ENCODE measurements at places on chromosomes 3 and 15. TPM values are rescaled to one million over a fixed set of nuclear protein-coding genes. Genes with fewer than 3 reads are reported as not detected.

TICRR gene
- total RNA-seq: 2.3 TPM

BCHE gene
- total RNA-seq: 12.5 TPM

GRCh38 chr3:33729993-33730392 lies 11.9 kb upstream of the CLASP2 start:
- no peaks in the 10 kb centered on the region for H3K4me1 ChIP-seq
- no peak overlapping the region for H3K4me3 ChIP-seq
- no peaks in the 10 kb centered on the region for H3K27me3 ChIP-seq
- H3K27ac ChIP-seq: no peak overlapping the region
- DNase-seq: no peak
- no peaks in the 10 kb centered on the region for H3K36me3 ChIP-seq

GRCh38 chr15:73704869-73705645 lies 20.9 kb downstream of the CD276 start:
- DNase-seq: peak; percentile 82
- no peak overlapping the region for H3K27ac ChIP-seq
- H3K27me3 ChIP-seq: no peaks in the 10 kb centered on the region

DNA sequence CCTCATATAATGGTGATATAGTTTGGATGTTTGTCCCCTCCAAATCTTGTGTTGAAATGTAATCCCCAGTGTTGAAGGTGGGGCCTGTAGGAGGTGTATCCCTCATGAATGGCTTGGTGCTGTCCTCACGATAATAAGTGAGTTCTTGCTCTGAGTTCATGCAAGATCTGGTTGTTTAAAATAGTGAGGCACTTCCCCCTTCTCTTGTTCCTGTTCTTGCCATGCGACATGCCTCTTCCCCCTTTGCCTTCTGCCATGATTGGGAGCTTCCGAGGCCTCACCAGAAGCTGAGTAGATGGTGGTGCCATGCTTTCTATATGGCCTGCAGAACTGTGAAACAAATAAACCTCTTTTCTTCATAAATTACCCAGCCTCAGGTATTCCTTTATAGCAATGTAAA lies 39.2 kb downstream of the REC114 start:
- H3K4me3 ChIP-seq: no peak overlapping the region
- no peak for DNase-seq
- no peaks in the 10 kb centered on the region for H3K36me3 ChIP-seq
- no peaks in the 10 kb centered on the region for H3K4me1 ChIP-seq
- no peaks in the 10 kb centered on the region for H3K27me3 ChIP-seq

DNA sequence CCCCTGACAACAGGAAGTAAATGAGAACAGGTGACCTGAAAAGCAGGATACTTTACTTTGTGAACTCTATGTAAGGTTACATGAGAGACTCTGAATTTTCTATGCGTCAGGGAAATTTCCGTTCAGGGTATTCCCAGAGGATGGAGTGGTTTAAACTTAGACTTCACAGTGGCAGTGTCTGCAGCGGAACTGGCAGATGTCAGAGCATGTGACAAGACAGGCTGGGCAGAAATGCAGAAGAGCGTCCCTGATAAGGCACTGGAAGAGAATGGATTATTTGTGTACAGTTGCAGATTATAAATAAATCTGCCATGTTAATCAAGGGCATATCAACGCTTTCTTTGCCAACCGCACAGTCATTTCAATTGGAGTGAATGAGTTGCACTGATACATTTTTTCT lies 598.4 kb upstream of the ZNF717 start:
- DNase-seq: no peak
- no peaks in the 10 kb centered on the region for H3K36me3 ChIP-seq
- H3K27ac ChIP-seq: no peak overlapping the region
- no peaks in the 10 kb centered on the region for H3K27me3 ChIP-seq
- H3K4me1 ChIP-seq: no peaks in the 10 kb centered on the region
- no peak overlapping the region for H3K4me3 ChIP-seq

- H3K4me3 ChIP-seq: no peak overlapping the region
- H3K36me3 ChIP-seq: no peaks in the 10 kb centered on the region
- peaks cover 5% of the 10 kb centered on the region for H3K4me1 ChIP-seq
- no peaks in the 10 kb centered on the region for H3K27me3 ChIP-seq
- peak overlapping the region; percentile 95 for H3K27ac ChIP-seq
- no peak for DNase-seq
Observed at GRCh38 chr3:177299250-177299649, 102.0 kb upstream of the TBL1XR1 start.

GRCh38 chr3:171984883-171985282 lies 54.5 kb upstream of the FNDC3B start:
- H3K27me3 ChIP-seq: no peaks in the 10 kb centered on the region
- no peak overlapping the region for H3K4me3 ChIP-seq
- no peaks in the 10 kb centered on the region for H3K36me3 ChIP-seq

GRCh38 chr3:195834675-195835583 lies 23.2 kb upstream of the MUC4 start:
- H3K27ac ChIP-seq: no peak overlapping the region
- H3K4me1 ChIP-seq: no peaks in the 10 kb centered on the region
- H3K4me3 ChIP-seq: no peak overlapping the region
- H3K36me3 ChIP-seq: no peaks in the 10 kb centered on the region

- peak; percentile 27 for DNase-seq
- no peaks in the 10 kb centered on the region for H3K36me3 ChIP-seq
- H3K4me3 ChIP-seq: no peak overlapping the region
- H3K4me1 ChIP-seq: no peaks in the 10 kb centered on the region
Observed at GRCh38 chr3:180802837-180803236, 109.6 kb upstream of the FXR1 start.

GRCh38 chr15:64153480-64154367 lies 2.2 kb downstream of the SNX22 start:
- peaks cover 14% of the 10 kb centered on the region for H3K27me3 ChIP-seq
- peak overlapping the region; percentile 42 for H3K27ac ChIP-seq
- no peaks in the 10 kb centered on the region for H3K36me3 ChIP-seq
- DNase-seq: peak; percentile 94
- no peak overlapping the region for H3K4me3 ChIP-seq
- peaks cover 21% of the 10 kb centered on the region for H3K4me1 ChIP-seq

Measured in hepatocyte (in vitro differentiated cells).